ENCODE measurements at places on chromosomes 6 and 20.

DNA sequence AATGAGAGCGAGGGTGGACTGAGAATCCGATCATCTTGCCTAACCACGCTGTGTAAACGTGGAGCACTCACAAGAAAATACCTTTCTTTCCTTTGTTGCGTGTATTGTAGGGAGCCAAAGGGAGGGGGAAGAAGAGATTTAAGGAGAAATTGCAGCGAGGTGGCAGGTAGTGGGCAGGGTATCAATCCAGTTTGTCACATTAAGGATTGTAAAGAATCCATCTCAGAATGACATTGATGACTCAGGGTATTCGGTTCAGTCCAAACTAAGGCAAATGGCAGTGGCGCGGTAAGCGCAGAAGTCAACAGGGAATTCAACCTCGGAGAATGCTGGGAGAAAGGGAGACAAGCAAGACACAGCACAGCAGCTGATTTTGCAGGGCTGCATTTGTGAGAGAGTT lies 146.2 kb downstream of the ID4 start:
- DNase-seq, result no peak

GRCh38 chr6:83459663-83460062 lies 28.8 kb upstream of the ME1 start:
- DNase-seq, result no peak

GRCh38 chr6:5472571-5472970 lies 211.3 kb downstream of the FARS2 start:
- DNase-seq, result no peak

DNA sequence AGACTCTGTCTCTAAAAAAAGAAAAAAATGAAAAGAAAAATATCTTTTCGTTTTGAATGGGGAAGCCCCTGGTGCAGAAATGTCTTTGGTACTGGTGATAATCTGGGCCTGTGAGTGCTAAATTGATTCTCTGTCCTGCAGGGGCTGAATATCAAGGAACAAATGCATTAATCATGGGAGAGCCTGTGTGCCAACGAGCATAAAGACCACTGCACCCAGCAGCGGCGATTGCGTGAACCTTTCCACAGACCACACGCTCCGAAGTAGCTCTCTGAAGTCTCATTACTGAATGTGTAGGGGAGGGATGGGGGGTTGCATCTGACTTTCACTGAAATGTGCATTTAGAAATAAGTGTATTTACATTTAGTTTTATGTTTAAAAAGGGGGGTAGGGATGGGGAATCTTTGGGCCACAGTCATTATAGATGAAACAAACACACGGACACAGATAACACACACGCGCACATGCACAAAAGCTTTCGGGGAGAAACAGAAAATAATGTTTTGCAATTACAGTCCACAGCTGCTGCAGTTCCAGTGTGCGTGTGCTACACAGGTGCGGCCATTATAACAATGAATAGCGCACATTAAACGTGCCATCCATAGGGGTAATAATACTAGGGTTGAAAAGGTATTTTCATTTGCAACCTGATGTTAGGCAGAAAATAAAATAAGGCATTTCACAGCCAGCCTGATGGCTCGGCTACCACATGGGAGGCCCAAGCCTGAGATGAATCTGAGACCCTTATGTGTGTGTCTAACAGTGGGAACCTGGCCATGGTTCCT lies 154.0 kb downstream of the MBOAT1 start:
- peak; percentile 23 for DNase-seq

GRCh38 chr6:21214738-21215448 lies 378.7 kb upstream of the SOX4 start:
- DNase-seq, result no peak
